ENCODE measurements at places on chromosomes 11 and 22.

DNA sequence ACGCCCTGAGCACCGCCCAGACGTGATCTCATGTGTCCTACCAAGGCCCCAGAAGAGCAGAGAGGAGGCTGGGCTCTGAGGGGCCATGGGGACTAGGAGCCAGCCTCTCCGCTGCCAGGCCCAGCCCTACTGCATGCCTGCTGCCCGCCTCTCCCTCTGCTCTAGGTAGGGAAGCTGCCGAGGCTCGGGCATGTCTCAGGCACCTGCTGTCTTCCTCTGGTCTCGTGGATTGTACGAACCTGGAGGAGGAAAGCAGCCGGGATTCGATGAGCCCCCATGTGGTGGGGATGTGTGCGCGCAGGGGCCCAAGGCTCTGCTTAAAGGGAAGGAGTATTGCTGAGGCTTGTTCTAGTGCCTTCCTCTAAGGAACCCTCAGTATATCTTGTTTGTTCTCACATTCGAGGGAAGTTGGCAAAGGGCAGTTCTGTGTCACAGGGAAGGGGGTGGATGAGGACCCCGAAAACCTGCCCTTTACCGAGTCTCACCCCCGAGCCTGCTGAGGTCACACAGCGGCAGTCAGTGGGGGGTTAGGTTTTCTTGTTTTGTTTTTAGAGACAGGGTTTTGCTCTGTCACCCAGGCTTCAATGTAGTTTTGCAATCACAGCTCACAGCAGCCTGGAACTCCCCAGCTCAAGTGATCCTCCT lies 21.2 kb downstream of the DAGLA start:
- peak; percentile 37 for DNase-seq

- no peak for DNase-seq
Measured at GRCh38 chr22:23199159-23199558, 18.9 kb downstream of the BCR start.

DNA sequence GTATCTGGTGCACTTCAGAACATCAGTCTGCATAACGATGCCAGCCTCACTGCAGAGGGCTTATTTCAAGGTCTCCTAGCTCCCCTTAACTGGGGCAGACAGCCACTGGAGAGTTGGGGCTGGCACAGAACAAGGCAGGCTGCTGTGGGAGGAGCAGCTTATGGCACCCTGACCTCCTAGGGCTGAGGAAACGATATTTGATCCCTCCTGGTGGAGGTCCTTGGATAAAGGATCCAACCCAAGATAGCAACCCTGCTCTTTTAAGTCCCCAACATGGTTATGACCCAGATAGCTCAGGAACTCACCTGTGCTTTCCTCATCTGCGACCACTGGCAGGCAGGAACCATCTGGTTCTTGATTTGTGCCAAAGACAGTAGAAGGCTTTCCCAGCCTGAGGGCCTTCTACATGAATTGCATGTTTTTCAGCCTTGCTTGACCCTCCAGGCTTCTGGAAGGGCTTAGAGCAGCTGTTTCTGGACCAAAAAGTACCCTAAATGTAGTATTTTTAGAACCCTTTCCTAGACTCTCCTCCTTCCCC lies 2.8 kb downstream of the TMEM109 start:
- no peak for DNase-seq

DNA sequence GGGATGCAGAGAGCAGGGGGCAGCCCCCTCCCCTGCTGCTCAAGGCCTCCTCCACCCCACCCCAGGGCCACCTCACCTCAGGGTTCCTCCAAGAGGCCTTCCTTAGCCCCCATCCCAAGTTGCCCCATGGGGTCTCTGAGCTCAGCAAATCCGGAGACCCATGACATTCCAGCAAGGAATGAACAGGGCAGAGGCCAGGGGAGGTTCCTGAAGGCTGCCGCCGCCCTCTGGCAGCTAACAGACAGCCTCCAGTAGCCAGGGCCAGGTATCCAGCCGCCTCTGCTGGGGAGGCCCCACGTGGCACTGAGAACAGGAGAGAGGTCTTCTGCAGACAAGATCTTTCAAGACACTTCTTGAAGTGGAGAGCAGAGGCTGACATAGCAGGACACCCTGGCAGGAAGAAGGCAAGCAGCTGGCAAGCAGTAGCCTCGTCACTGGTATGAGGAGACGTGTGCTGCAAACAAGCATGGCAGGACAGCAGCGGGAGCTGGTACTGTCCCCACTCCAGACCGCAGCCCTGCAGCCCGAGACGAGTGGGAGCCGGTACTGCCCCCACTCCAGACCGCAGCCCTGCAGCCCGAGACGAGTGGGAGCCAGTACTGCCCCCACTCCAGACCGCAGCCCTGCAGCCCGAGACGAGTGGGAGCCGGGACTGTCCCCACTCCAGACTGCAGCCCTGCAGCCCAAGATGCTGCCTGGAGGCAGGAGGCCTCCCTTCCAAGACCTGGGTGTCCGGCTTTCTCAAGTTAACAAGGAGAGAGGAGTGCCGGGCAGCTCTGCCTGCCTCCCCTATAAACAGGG lies 190.6 kb downstream of the IGLL1 start:
- DNase-seq = no peak

GRCh38 chr11:125084057-125084416 lies 20.9 kb downstream of the SLC37A2 start:
- DNase-seq = no peak

GRCh38 chr11:66743271-66743968 lies 14.4 kb upstream of the SPTBN2 start:
- no peak for DNase-seq

DNA sequence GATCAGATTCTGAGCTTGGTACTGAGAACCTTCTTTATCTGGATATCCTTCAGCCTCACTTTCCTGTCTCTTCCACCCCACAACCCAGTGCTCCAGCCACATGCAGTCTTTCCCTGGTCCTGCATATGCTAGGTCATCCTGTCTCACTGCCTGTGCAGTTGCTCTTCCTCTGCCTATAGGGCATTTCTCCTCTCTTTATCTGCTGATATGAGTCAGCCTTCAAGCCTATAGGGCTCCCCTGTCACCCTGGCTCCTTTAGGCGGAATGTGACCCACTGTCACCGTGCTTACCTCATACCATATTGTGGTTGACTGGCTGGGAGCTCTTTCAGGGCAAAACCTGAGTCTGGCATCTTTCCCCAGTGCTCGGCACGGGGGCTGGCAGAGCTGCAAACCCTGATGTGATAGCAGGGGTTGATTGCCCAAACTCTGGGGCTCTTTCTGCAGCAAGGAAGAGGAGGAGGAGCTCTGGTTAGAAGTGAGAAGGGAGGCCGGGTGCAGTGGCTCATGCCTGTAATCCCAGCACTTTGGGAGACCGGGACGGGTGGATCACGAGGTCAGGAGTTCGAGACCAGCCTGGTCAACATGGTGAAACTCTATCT lies 26.3 kb downstream of the MEI1 start:
- no peak for DNase-seq

DNA sequence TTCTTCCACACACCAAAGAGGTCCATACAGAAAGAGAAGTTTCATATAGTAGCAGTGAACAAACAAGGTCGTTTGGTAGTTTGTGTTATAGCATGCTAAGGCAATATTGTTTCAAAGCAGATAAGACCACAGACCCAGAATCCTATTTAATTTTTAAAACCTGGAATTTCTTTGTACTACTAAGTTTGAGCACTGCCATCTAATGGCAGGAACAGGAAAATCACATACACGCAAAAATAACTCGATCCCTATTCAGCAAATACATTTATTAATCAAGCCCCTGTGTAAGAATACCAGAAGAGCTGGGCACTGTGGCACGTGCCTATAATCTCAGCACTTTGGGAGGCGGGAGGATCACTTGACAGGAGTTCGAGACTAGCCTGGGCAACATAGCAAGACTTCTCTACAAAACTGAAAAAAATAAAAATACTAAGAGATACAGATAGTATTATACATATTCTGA lies 2.9 kb upstream of the BTBD10 start:
- DNase-seq = no peak

DNA sequence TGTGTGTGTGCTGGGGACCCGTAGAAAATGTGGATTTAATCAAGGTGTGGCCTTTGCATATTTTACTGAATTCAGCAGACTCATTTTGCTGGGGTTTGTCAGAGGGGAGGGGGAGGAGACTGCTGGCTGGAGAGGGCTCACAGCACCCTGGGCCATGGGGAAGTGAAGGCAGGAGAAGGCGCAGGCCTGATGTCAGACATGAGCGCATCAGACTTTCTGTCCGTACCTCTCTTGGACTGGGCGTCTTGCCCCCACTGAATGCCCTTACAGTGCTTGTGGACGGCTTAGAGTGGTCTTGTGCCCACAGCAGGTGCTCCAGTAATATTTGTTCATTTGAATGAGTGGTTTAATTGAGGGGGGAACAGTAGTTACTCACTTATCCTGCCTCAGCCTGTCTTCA lies 75.2 kb downstream of the TEAD1 start:
- no peak for DNase-seq

Data from CD4-positive, alpha-beta T cell treated with Interferon gamma for 1 hour (primary cell).